ENCODE measurements at places on chromosomes 2 and 18.
A peak's percentile ranks its signal among the peaks of the same experiment; 100 is the strongest.

DNA sequence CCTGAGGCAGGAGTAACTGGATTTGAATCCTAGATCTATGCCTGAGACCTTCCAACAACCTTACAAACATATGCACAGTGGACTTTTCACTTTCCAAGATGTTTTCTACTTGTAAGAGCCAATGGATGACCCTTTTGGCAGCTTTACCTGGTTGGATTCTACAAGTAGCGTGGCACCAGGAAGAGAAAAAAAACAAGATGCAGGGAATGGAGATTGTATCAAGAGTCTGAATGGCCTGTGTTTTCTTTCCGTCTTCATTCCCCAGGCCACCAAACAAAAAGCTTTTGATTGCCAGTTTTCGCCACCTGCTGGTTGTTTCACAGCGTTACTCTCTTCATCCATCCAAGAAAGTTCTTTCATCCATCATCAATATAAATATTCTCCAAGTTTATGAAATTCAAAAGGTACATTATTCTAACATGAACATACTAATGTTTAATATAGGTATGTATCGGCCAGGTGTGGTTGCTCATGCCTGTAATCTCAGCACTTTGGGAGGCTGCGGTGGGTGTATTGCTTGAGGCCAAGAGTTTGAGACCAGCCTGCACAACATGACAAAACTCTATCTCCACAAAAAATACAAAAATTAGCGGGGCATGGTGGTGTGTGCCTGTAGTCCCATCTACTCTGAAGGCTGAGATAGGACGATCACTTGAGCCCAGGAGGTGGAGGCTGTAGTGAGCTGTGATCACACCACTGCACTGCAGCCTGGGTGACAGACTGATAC is 3.5 kb upstream of the BCL2 start:
- DNase-seq = peak; percentile 59

DNA sequence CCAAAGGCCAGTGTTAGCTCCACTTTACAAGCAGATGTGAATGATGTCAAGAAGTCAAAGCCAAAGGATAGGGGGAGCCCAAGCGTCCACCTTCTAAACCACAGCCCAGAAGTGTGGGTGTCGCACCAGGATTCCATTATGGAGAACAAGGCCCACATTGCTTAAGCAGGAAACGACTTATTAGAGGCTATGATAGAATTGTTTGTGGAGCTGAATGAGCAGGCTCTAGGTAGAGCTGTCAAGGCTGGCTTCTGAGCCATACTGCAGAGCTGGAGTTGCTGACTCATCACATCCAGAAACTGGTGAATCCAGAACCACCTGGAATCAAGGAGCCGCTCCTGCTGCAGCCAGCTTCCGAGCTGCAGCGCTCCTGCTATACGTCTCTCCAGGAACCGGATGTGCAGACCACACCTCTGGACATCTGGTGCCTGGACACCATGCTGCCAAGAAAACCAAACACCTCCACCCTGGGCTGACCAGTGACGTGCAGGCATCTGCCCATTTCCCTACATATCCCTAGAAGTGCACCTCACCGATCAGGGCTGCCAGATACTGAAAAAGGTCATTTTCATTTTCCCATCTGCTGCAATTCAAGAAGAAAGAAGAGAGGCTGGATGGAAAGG is 6.2 kb upstream of the TWIST2 start:
- no peak for DNase-seq

DNA sequence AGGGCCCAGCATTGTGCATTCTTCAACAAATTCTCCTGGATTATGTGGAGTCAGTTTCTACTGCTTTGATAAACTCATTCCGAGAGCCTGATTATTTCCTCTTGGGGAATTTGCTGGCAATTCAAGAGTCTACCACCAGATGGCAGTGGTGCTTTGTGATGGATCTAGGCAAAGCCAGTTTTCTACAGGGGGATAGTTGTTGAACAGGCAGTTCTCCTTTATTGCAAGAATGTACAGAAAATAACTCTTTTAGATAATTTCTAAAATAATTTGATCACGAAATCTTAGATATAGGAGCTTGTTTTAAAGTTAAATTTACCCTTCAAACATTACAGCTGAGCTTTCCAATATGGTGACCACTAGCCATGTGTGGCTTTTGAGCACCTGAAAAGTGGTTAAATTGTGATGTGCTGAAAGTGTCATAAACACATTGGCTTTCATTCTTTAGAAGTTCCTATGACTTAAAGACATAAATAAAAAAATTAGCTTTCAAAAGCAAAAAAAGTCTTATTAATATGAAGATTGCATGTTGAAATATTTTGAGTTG is 66.7 kb upstream of the HAAO start:
- DNase-seq = peak; percentile 29

- no peak for DNase-seq
Measured at GRCh38 chr2:201931951-201932350, 101.7 kb upstream of the FZD7 start.

DNA sequence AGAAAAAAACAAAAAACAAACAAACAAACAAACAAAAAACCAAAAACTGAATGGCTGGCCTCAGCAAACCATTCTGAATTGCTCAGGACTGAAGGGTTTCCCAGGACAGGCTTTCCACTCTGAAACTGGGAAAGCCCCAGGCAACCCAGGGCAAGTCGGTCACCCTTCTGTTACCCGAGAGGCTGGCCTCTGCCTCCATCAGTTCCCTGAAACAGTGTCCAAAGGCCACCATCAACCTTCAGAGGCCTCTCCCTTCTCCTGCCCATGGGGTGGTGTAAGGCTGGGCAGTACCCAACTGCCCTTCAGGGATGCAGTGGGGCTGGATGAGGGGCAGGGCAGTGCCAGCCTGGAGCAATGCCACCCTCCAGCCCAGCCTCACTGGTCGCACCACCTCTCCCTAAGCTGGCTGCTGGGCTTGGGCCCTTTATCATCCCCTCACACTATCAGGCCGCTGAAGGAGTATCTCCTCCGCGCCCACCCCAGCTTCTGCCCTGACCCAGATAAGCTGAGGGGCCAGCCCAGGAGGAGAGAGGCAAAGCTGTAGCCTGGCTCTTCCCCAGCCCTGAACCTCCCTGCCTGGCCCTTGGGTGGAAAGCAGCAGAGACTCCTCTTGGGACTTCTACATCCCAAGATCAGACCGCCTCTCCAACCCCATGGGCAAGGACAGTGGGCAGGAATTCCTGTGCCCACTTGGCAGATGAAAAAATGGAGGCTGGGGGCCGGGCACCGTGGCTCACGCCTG is 35.9 kb downstream of the ZFP36L2 start:
- DNase-seq = no peak

DNA sequence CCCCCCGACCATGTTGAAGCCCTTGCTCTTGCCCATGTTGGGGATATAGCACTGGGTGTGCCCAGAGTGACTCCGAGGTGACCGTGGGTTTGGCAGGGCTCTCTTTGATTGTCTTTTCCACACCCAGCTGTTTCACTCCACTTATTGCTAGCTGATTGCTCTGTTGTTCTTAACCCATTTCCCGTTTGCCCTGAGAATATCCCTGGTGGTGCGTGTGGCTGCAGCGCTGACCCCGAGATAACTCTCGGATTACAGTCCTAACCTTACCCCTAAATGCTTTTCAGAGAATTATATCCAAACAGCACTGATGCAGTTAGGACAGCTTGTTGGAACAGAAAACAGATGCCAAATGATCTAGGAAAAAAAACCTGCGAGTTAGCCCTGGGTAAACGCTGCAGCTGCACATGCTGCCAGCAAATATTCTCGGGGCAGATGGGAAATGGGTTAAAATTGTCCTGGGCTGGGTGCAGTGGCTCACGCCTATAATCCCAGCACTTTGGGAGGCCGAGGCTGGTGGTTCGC is 34.3 kb upstream of the SNORC start:
- DNase-seq = no peak

DNA sequence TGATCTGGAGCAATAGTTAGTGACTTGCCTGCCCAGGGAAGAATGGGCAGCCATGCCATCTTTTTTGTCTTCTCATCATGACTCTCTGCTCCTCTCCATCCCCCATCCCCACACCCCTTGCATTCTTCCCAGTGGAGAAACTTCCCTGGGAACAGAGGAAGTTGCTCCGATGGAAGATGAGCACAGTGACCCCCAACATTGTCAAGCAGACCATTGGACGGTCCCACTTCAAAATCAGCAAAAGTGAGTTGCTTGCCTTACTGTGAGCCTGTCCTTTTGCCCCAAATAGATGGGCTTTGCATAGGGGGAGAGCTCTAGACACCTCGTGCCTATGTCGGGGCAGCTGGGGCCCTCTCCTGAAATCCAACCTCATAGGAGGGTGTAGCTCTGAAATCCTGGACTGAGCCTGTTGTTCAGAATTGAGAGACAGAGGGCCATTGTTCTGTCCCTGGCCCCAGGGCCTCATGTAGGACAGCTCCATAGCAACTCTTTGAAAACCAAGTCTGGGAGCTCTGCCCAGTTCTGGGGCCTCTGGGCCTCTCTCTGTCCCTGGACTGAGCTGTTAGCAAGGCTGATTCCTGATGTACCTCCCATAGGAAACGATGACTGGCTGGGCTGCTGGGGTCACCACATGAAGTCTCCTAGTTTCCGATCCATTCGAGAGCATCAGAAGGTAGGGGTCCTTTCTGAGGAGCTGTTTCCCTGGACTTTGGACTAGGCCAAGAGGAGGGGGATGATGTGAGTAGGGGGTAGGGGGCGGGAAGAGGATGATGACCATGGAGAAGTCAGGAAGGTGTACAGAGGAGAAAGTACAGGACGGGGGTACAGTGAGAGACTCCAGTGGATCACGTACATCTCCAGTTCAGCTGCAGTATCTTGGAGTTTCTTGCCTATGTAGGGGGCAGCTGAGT is 35.2 kb downstream of the TTLL4 start:
- DNase-seq = no peak

GRCh38 chr2:173427887-173428668 is 73.4 kb downstream of the CDCA7 start:
- DNase-seq = no peak

- no peak for DNase-seq
Measured at GRCh38 chr2:151878204-151878603, 50.0 kb upstream of the ARL5A start.

DNA sequence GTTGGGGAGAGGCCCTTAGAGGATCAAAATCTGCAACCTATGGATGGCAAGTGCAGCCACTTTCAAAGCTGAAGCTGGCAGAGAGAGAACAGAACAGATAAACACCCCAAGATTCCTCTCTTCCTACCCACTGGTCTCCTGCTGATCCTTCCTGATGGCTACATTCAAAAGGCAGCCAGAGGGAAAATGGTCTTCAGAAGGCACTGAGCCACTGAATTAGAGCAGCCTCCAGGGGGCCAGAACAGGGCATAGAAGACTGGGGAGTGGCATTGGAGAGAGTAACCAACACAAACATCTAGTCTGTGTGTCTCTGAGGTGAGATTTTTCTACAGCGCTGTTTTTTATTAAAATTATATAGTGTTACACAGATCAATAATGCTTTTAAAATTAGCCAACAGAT is 432.6 kb downstream of the PARD3B start:
- no peak for DNase-seq

GRCh38 chr2:165757906-165758675 is 36.0 kb downstream of the GALNT3 start:
- DNase-seq = no peak

- no peak for DNase-seq
Measured at GRCh38 chr18:45793264-45793965, 32.1 kb upstream of the SIGLEC15 start.

GRCh38 chr2:218400167-218400929 is 680 bp downstream of the CTDSP1 start:
- no peak for DNase-seq

DNA sequence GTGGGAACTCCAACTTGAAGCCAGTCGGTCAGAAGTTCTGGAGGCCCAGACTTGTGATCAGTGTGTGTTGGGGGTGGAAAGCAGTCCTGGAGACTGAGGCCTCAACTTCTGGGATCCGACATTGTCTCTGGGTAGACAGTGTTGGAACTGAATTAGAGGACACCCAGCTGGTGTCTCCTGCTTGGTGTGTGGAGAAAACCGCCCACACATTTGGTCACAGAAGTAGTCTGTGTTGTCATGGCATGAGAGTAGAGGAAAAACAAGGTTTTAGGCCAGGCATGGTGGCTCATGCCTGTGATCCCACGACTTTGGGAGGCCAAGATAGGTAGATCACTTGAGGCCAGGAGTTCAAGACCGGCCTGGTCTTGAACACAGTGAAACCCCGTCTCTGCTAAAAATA is 51.5 kb downstream of the PUM2 start:
- DNase-seq = no peak

DNA sequence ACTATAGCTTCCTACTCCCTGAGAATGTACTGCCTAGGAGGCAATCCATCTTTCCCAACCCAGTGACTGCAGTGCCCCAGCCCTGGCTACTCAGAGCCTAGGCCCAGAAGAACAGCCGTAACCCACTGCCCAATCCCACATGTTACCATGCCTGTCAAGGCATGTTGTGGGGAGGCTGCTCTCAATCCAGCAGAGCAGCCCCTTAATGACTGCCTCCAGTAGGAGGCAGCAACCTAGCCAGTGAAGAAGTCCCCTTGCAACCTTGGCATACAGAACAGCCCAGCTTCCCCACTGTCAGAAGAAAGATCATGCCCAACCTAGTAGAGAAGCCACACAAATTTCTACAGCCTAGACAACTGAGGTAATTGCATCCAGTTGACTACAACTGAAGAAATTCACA is 44.2 kb upstream of the CDH7 start:
- no peak for DNase-seq

DNA sequence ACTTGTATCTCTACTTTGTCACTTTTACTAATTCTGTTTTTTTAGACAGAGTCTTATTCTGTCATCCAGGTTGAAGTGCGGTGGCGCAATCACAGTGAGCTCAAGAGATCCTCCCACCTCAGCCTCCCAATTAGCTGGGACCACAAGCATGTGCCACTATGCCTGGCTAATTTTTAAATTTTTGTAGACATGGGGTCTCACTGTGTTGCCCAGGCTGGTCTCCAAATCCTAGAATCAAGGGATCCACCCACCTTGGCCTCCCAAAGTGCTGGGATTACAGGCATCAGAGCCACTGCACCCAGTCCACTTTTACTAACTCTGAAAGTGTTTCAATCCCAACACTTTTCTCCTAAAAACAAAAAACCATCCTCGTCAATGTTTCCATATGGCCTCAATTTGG is 94.9 kb downstream of the MALT1 start:
- DNase-seq = no peak

GRCh38 chr2:227154986-227155774 is 8.8 kb downstream of the COL4A4 start:
- no peak for DNase-seq

DNA sequence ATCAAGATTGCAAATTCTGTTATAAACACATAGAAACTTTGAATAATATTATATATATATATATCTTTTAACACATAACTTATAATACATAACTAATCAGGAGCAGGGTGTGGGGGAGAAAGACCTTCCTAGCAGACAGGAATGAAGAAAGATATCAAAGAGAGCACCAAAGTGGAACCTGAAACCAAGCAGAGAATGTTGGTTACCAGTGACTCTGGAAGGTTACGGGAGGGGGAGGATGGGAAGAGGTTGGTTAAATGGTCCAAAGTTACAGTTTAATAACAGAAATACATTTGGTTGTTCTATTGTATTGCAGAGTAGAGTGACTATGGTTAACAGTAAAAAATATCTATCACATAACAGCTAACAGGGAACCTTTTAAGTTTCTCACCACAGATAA is 366.7 kb downstream of the LRRTM4 start:
- DNase-seq = no peak

DNA sequence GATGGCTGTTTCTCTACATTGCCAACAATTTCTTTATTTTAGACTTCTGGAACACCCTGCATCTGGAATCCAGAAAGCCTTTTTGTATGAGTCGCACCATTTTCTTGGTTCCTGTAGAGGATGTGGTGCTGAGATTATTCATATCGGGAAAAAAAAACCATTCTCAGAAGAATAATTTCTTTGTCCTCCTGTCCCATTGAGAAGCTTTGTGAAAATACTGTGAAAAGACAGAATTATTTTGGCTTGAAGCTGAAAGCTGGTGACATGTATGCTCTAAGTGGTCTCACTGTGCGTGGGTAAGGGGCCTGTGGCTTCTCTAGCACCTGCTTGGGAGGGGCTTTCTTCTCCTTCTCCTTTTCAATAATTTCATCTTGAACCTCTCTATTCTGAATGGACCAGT is 138.4 kb downstream of the FAM210A start:
- no peak for DNase-seq
